ENCODE measurements at places on chromosomes 7 and 10.
A peak's percentile ranks its signal among the peaks of the same experiment; 100 is the strongest.

GRCh38 chr10:124005991-124006392, 87.4 kb downstream of the CHST15 start:
- H3K4me3 ChIP-seq = no peak overlapping the region
- DNase-seq = no peak
- H3K27ac ChIP-seq = no peak overlapping the region
- peaks cover 18% of the 10 kb centered on the region for H3K4me1 ChIP-seq
- no peaks in the 10 kb centered on the region for H3K27me3 ChIP-seq

- no peak overlapping the region for H3K4me3 ChIP-seq
- H3K27ac ChIP-seq = no peak overlapping the region
- H3K36me3 ChIP-seq = no peaks in the 10 kb centered on the region
- no peaks in the 10 kb centered on the region for H3K27me3 ChIP-seq
- H3K4me1 ChIP-seq = no peaks in the 10 kb centered on the region
These were observed 55.9 kb downstream of the DGKI start for GRCh38 chr7:137790828-137791227.

GRCh38 chr7:138542183-138542582, 82.1 kb downstream of the TRIM24 start:
- H3K36me3 ChIP-seq = peaks cover 70% of the 10 kb centered on the region
- no peaks in the 10 kb centered on the region for H3K27me3 ChIP-seq
- DNase-seq = no peak
- H3K4me3 ChIP-seq = no peak overlapping the region
- H3K27ac ChIP-seq = no peak overlapping the region
- H3K4me1 ChIP-seq = no peaks in the 10 kb centered on the region

DNA sequence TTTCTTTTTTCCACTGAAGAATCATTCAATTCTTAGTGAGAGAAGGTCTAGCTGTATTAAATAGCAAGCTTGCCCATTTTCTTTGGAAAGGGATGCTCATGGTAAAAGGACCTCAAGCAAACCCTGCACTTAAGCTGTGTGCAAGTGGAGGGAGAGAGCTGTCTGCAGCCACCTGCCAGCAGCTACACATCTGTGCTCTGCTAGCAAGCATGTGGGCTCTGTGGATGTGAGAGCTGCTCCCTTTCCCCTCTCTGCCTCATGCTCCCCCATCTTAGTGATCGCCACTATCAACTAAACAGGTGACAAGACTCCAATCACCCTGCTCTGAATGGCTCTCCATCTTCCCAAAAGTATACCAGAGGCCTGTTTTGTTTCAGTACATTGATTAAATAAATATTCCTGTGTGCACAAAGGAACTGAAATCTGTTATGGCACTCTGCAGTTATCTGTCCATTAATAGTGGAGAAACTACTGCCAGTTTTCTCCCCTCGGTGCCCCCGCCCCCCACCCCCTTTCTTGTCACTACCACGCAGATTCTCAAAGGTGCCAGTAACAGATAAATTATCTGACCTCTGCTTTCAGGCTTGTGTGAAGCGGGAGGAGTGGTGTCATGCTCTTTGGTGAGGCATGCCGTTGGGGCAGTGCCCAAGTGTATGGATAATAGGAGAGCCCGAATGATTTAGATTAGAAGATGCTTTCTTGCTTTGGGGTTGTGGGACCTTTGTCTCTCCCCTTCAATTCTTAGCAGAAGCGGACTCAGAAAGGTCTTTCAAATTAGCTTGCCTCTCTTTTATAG, 26.4 kb downstream of the AUTS2 start:
- H3K27ac ChIP-seq = no peak overlapping the region
- H3K27me3 ChIP-seq = no peaks in the 10 kb centered on the region
- H3K36me3 ChIP-seq = no peaks in the 10 kb centered on the region
- no peak overlapping the region for H3K4me3 ChIP-seq

DNA sequence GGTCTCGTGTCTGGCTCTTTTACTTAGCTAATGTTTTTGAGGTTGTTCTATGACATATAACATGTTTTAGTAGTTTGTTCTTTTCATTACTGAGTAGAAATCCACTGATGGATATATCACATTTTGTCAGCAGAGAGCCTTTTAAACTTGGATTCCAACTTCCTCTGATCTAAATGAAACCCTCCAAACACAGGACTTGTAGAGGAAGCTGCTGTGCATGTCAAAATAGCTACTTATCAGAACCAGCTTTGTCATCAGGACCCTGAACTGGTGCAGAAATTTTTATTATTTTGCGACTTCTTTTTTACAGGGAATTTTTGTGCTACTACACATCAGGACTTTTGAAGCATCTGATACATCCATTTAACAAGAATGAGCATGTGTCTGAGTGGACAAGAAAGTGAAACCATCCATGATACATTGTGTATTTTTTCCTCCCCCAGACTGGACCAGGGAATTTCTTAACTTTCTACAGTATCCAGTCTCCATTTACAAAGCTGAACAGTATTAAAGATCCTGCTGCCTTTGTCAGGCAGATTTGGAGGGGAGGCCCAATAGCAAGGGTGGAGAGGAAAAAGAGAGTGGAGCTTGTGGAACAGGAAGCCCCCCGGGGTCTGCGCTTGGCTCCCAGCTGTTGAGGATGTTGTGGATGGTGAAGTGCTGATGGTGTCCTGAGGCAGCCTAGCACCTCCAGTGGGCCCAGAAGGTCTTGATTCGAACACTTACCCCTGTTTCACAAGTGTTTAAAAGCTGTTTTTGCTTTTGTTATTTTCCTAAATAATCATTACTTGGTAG, 29.3 kb upstream of the MTPAP start:
- H3K4me3 ChIP-seq = no peak overlapping the region
- H3K27ac ChIP-seq = peak overlapping the region; percentile 18
- H3K27me3 ChIP-seq = no peaks in the 10 kb centered on the region
- H3K36me3 ChIP-seq = no peaks in the 10 kb centered on the region
- no peak for DNase-seq

GRCh38 chr10:102371295-102371694, 24.2 kb upstream of the NFKB2 start:
- no peak overlapping the region for H3K4me3 ChIP-seq
- no peak overlapping the region for H3K27ac ChIP-seq
- peaks cover 68% of the 10 kb centered on the region for H3K36me3 ChIP-seq
- H3K4me1 ChIP-seq = no peaks in the 10 kb centered on the region
- H3K27me3 ChIP-seq = no peaks in the 10 kb centered on the region
- no peak for DNase-seq

Measured in thymus (tissue), 14 donors.